Stomach (tissue), 19 donors: ENCODE measurements at places on chromosomes 6 and 20. TPM values are rescaled to one million over a fixed set of nuclear protein-coding genes. Genes with fewer than 3 reads are reported as not detected.

- no peak overlapping the region for H3K27ac ChIP-seq
- H3K4me1 ChIP-seq = peaks cover 10% of the 10 kb centered on the region
- no peaks in the 10 kb centered on the region for H3K36me3 ChIP-seq
- H3K4me3 ChIP-seq = no peak overlapping the region
Measured at GRCh38 chr20:62531046-62531838, 55.4 kb upstream of the GATA5 start.

GRCh38 chr6:7169296-7169721, 61.5 kb downstream of the RREB1 start:
- peak overlapping the region; percentile 80 for H3K27ac ChIP-seq
- peaks cover 78% of the 10 kb centered on the region for H3K4me1 ChIP-seq
- no peak for DNase-seq
- H3K36me3 ChIP-seq = no peaks in the 10 kb centered on the region

DNA sequence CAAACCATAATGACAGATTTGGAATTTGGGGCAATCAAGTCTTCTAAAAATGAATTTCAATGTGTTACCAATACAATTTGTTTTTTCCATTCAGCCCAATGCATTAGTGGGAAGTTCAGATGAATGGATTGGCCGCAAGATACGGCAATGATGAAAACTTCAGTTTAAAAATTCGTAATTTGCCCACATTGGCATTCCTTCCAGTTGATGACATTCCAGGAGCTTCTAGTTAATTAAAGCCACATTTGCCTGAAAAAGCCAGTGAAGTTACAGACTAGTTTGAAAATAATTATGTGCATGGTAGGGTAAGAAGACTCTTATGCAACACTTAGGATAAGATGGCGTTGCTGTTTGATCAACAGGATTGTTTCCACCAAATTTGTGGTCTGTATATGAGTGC, 46.2 kb downstream of the NHLRC1 start:
- no peak for DNase-seq
- H3K27ac ChIP-seq = no peak overlapping the region
- H3K4me1 ChIP-seq = no peaks in the 10 kb centered on the region
- H3K27me3 ChIP-seq = no peaks in the 10 kb centered on the region

The CHRNA4 gene
- total RNA-seq = under 0.01 TPM
